ENCODE measurements at places on chromosomes 11 and 22.

DNA sequence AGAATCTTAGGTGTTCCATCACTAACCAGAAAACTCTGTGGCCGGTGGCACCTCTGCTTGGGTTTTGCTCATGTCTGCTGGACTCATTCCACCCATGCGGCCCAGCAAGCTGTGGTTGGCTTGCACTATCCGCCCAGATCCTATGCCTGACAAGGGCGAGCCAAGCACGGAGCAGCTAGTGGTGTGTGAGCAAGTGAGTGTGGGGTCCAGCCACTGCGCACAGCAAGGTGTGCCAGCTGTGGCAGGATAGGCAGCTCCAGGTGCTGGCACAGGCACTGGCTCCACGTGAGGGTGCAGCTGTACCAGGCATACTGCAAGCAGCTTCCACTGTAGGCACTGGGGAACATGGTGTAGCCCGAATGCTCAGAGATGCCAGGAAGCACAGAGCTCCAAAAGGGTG, 813.7 kb upstream of the CNTN5 start:
- DNase-seq: no peak

DNA sequence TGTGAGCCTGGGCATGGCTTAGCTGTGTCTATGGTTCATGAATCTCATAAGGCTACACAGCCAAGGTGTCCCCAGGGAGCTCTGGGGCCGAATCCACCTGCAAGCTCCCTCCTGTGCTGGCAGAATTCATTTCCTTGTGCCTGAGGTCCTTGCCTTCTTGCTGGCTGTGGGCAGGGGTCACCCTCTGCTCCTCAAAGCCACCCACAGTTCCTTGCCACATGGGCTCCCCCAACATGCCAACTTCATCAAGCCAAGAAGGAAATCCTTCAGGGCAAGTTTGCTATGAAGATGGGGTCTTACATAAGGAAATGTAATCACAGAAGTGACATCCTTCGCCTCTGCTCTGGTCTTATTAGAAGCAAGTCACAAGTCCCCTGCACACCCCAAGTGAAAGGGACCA, 24.8 kb downstream of the LARGE1 start:
- no peak for DNase-seq

GRCh38 chr11:129694966-129695365, 120.7 kb upstream of the TMEM45B start:
- no peak for DNase-seq

DNA sequence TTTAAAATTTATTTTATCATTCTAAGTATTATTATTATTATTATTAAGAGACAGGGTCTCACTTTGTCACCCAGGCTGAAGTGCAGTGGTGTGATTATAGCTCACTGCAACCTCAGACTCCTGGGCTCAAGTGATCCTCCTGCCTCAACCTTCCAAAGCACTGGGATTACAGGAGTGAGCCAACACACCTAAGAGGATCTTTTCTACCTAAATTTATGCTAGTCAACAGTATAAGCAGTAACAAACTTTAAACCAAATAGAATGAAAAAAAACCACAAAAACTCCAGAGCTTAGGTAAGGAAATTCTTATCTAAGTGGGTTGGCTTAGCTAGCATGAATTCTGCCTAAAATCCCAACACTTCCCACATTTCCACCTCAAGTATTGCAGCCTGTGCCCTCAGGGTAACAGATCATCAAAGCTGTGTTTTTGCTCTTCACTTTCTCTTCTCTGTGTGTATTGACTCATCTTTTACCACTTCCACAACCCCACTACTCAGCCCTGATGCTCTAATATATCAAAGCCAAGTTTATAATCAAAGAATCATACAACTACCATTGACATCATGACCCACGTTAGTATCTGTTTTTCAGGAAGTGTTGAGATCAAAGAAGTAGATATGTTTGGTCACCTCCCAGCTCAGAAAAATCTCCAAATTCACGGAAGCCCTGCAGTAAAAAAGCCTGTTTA, 93.7 kb upstream of the SPON1 start:
- DNase-seq: no peak

DNA sequence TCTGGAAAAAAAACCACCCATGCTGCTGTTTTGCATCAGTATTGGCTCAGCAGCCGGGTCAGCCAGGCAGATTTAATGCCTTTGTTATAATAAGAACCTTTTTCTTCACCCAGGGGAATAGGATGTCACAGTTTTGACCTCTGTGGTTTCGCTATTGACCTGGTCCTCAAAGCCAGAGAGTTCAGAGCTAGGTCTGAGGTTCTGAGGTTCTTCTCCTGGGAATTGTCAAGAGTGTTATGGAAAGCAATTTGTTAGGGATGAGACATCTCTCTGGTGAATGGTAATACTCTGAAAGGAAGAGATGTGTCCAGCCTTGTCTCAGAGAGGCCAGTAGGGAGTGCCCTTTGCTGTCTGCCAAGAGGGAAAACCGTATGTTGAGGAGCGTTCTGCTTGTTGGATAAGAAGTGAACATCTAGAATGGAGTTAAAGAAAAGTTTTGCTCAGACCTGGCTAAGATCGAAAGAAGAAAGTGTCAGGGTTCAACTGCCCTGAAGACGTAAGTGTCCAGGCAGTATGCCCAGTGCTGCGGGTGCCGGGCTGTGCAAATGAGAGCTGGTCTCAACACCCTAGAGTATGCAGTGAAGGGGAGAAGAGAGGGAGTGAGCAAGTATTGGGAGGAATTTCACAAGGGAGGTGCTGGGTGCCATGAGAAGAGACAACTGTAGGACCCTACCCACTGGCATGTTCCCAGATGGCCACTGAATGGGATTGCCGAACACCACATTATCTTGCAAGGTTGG, 150.9 kb upstream of the TTC12 start:
- DNase-seq: no peak

DNA sequence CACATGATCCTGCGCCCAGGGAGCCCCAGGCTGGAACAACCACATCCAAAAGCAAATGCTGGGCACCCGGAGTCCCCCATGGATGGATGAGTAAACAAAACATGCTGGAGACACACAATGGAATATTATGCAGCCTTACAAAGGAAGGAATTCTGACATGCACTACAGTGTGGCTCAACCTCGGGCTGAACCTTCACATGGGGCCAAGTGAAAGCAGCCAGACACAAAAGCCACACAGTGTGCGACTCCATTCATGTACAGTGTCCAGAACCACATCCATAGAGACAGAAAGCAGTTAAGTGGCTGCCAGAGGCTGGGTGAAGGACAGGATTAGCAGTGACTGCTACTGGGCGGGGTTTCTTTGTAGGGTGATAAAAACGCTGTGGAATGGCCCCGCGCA, 10.1 kb downstream of the POLR3H start:
- no peak for DNase-seq

- no peak for DNase-seq
Measured at GRCh38 chr11:121555121-121555520, 102.4 kb upstream of the SORL1-AS1 start.

GRCh38 chr11:35853971-35854370, 89.9 kb upstream of the LDLRAD3 start:
- DNase-seq: no peak

- DNase-seq: peak; percentile 20
Measured at GRCh38 chr22:33879796-33880195, 40.5 kb downstream of the LARGE1 start.

DNA sequence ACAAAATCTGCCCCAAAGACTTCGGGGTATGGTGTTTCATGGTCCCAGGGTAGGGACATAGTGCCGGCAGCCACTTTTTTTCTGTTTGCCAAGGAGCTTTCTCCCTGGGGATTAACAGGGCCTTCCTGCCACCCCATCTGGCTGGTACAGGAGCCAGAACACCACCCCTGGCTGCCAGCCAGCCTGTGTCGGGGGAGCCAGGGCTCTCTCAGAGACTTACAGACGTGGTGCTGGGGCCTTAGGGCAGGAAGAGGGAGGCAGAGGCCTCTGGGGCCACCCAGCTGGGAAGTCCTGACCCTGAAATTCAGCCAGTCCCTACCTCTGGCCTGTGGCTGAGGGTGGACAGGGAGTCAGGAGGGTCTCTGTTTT, 52.4 kb upstream of the CDON start:
- no peak for DNase-seq

DNA sequence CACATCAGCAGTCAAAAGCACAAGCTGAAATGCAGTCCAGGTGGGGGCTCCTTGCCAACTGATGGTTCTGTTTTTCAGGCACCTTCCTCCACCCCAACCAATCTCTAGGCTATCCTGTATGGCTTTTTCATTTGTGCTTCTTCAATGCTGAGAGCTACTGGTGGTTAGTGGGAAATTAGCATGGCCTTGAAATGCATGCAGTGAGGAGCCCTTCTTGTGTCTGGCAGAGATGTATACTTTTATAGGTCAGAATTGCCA, 167.4 kb downstream of the NAV2 start:
- no peak for DNase-seq

DNA sequence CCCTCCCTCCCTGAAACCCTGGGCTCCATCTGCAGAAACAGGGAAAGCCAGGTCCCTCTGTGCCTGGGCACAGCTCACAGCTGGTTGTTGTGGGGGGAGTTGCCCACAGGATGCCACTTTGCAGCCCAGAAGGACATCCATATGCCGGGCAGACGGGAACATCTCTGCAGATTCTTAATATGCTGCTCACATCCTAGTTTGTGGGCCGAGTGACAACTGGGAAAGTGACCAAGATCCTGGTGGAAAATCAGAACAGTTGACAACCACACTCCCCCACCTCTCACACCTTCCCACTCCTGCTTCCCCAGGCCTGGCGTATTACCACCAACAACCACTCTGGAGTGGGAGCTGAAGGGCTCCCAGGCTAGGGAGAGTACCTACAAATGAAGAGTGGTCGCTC, 7.3 kb upstream of the SCGB1A1 start:
- no peak for DNase-seq

GRCh38 chr11:95252586-95252985, 21.6 kb upstream of the SESN3 start:
- no peak for DNase-seq

GRCh38 chr11:117316197-117316961, at the start of gene BACE1:
Gene BACE1 (minus strand): TSS chr11:117316256. CDS start chr11:117315795, 461 bp downstream.
- DNase-seq: peak; percentile 67

- DNase-seq: no peak
Measured at GRCh38 chr22:46727813-46728364, 10.2 kb downstream of the CERK start.

GRCh38 chr11:73942010-73942409, 8.8 kb upstream of the DNAJB13 start:
- no peak for DNase-seq

GRCh38 chr22:26589845-26590736, at the start of gene TPST2:
Gene TPST2 (minus strand): TSS chr22:26590132. CDS start chr22:26541630, 48,502 bp downstream.
- DNase-seq: peak; percentile 13

DNA sequence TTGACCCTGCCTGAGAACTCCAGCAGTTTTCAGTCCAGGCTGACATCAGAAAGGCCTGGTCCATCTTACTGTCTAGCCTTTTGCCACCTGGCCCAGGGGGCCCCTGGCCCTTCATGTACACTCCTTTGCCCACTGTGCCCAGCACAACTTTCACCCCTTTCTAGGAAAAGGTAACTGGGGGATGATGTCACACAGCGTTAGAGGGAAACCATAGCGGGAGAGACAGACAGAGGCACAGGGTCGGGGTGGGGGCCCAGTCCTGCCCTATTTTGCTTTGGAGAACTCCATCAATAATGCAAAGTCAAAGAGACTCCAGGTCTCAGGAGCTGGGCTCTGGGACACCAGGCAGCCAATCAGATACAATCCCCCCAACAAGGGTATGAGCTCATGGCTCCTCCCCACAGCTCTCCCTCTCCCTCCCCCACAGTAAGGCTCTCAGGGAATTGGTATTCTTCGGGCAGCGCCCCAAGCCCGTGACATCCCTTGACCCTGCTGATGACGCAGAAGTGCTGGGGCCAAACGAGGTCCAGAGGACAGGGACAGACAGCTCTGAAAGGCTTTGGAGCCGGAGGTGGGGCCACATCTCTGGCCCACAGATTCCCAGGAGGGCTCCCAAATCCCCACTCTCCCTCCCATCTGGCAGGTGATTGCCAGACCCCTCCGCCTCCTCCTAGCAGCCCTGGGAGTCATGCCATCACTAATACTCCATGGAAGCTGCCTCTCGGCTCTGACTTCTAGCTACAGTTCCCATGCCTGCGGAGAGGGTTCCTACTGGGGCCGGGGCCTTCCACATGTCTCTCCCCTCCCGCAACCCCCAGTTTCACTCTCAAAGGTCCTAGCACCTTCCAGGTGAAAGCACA, 5.9 kb downstream of the USP2 start:
- peak; percentile 81 for DNase-seq

DNA sequence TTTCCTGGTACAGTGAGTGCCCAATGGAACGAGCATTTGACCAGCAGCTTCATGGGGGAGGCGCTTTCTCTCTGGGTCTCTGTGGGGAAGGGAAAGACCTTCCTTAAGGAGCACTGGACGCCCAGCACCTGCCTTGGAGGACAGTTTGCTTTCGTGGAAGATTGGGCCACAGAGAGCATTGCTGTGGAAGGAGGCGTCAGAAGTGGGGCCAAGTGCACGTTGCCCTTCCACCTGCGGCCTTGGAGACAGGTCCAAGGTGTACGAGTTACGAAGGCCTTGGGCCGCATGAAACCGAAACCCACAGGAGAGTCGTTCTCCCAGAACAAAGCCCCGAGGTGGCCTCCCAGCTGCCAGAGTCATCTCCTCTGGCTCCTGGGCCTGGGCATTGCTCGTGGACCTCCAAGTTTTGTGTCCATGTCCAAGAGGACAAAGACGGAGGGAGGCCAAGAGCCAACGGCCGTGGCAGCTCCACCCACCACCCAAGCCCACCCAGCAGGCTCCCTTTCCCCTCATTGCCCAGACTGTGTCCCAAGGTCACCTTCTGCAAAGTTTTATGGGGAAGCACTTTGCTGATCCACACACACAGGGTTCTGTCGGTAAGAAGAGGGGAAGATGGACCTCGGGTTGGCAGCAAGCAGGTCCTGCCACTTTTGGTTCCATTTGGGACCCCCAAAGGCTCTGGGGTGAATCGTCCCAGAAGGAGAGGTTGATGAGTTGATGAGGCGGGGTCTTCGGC, 5.8 kb upstream of the NLRP6 start:
- DNase-seq: no peak

- no peak for DNase-seq
Measured at GRCh38 chr22:25352294-25352680, 132.8 kb downstream of the CRYBB2 start.

GRCh38 chr11:73321604-73322381, 13.7 kb downstream of the ARHGEF17 start:
- DNase-seq: no peak

GRCh38 chr11:6611963-6612212, 128 bp downstream of the TAF10 start:
- DNase-seq: no peak

- no peak for DNase-seq
Measured at GRCh38 chr11:30489076-30489475, 97.1 kb downstream of the MPPED2 start.

- no peak for DNase-seq
Measured at GRCh38 chr11:92920331-92920730, 49.1 kb upstream of the MTNR1B start.

DNA sequence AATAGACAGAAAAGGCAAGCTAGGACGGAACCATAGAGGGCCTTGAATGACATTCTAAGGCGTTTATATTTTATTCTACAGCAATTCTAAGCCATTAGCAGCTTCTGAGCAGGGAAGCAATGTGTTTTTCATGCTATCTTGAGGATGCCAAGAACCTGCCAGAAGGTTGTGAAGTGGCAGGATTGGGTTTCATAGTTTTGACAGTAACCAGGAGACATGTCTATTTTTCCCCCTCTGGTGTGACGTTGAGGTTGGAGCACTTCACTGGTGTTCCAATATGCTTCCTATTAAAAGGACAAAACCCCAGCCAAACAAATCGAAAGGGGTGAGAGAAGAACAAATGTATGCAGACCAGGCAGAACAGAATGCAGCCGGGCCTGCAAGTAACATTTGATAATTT, 148.2 kb downstream of the SPATA19 start:
- DNase-seq: no peak

GRCh38 chr11:7591987-7592386, 78.2 kb downstream of the PPFIBP2 start:
- no peak for DNase-seq

GRCh38 chr11:6443269-6444003, 2.6 kb upstream of the HPX start:
- peak; percentile 23 for DNase-seq

Measured in substantia nigra (tissue), 51 donors.